AG04449 (cell line): ENCODE measurements at places on chromosomes 12 and 14.

GRCh38 chr14:51260225-51260624, 20.2 kb downstream of the TMX1 start:
- DNase-seq: no peak

DNA sequence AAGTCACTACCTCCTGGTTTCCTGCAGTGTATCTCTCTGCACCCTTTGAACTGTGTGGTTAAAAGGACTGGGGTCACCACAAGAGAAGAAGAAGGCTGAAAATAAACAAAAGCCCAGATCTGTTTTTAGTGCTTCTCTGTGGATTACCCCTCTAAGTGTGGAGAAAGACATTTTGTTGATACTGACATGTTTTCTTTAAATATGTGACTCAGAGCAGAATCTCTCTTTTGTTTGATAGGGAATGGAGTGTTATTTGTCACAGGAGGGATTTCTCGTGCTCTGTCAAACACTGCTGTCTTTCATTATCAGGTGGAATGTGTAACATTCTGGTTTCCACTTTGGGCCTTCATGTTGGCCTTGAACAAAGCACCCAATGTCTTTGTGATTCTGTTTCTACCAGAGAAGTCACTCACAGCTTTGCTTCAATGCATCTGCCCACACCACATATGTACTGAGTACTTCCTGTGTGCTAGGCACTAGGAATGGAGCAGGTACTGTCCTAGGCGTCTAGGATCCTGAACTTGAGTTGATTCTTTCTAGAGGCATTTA, 82.1 kb downstream of the PLXNC1 start:
- no peak for DNase-seq

DNA sequence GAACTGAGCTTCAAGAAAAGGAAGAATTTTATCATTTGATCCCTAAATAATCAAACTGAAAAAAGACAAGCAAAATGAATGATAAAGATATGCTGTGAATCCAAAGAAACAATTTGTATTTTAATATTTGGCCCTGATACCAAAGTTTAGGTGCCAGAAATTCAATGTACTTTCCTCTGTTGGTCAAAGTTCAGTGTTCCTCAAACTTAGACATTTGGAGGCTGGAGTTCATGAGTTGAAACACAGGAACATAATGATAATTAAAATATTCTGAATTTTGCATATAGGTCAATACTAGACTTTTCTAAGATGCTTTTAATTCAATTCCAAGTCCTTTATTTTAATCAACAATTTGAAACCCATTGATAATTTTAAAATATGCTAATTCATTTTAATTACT, 1007.7 kb upstream of the ATXN7L3B start:
- no peak for DNase-seq

GRCh38 chr14:105069871-105070759, 4.9 kb upstream of the GPR132 start:
- DNase-seq: no peak

DNA sequence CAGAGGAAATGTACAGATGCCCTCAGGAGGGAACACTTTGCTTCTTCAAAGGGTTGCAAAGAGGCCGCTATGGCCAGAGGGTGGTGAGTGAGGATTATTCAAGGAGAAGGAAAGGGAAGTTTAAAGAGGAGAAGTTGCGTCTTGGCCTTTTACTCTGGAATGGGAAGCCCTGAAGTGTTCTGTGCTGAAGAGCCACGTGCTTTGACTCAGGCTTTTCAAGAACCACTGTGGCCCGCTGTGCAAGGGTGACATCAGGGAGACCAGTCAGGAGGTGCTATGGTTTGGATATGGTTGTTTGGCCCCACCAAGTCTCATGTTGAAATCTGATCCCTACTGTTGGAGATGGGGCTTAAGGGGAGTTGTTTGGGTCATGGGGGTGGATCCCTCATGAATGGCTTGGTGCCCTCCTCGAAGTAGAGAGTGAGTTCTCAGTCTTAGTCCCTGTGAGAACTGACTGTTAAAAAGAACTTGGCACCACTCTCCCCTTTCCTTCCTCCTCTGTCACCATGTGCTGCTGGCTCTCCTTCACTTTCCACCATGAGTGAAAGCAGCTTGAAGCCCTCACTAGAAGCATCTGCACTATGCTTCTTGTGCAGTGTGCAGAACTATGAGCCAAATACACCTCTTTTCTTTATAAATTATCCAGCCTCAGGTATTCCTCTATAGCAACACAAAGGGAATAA, 66.1 kb upstream of the DUSP6 start:
- DNase-seq: no peak

- DNase-seq: no peak
Measured at GRCh38 chr14:59771577-59771976, 99.0 kb downstream of the RTN1 start.

DNA sequence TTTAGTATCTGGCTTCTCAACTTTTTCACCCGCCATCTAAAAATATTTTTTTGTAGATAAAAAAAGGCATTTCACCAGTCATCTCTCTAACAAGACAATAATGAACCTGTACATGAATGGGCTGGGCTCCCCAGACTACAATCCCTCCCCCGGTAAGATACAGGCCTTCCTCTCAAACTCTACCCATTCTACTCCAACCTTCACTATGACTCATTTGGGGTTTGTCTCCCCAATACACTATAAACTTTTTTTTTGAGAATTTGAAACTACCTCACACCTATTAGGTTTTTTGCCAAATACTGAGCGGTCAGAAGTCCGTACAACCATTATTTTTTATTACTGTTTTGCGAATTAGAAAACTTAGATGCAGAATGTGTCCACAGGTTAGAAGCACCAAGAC, 784 bp downstream of the RPL6 start:
- DNase-seq: no peak

DNA sequence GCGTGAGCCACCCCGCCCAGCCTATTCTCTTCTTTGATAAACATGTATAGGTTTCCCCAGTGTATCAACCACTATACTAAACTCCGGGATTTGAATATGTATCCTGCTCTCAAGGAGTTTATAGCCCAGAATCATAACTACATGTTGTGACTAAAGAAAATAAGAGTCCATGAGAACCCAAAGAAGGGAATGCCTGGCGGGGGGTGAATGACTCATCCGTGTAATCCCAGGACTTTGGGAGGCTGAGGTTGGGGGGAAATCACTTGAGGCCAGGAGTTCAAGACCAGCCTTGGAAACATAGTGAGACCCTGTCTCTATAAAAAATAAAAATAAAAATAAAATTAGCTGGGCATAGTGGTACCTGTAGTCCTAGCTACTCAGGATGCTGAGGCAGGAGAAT, 57.2 kb downstream of the SIX6 start:
- no peak for DNase-seq

GRCh38 chr12:117064596-117064995, 34.6 kb downstream of the TESC start:
- no peak for DNase-seq

- no peak for DNase-seq
Measured at GRCh38 chr12:63913929-63914328, 69.4 kb downstream of the SRGAP1 start.

GRCh38 chr12:85693093-85693665, 143.0 kb downstream of the RASSF9 start:
- no peak for DNase-seq

DNA sequence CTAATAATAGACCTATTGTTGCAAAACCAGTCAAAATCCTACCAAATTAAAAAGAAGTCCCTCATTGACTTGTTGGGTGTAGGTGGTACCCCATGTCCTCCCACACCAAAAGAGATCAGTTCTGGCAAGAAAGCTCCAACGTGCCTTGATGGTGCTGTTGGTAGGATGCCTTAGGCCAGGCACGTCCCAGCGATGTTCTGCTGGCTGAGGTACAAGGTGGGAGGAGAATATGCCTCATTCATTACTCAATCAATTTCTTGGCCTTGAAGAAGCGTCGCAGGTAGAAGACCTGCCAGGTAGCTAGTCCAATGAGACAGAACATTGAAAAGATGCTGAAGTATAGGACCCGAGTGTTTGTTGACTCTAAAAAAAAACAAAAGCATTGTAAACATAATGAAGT, 7.8 kb upstream of the NEK9 start:
- no peak for DNase-seq
